Aorta (tissue), 5 donors: ENCODE measurements at places on chromosomes 12 and 14.
A peak's percentile ranks its signal among the peaks of the same experiment; 100 is the strongest.

DNA sequence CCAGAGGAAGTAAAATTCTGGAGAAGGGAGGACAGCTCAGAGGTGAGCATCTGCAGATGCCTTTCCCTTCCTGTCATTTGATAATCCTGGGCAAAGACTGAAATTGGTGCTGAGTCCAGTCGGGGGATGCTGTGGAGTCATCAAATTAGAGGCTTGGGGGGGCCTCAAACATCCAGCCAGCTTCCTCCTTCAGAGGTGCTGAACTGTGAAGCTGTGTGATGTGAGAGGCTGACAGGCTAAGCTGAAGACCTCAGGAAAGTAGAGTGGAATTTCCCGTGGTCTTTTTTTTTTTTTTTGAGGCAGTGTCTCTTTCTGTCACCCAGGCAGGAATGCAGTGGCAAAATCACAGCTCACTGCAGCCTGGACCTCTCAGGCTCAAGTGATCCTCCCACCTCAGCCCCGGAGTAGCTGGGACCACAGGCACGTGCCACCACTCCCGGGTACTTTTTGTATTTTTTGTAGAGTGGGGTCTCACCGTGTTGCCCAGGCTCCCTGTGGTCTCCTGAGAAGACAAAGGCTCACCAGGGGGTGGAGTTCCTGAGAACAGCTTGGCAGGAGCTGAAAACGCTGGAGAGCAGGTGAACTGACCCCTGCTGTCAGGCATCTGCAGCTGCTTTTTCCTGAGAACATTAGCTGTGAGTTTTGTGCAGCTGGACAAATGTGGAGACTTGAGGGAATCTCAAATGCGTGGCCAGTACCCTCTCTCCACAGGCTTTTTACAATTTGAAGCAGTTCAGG is 6.1 kb upstream of the TCL1B start:
- no peak for DNase-seq

DNA sequence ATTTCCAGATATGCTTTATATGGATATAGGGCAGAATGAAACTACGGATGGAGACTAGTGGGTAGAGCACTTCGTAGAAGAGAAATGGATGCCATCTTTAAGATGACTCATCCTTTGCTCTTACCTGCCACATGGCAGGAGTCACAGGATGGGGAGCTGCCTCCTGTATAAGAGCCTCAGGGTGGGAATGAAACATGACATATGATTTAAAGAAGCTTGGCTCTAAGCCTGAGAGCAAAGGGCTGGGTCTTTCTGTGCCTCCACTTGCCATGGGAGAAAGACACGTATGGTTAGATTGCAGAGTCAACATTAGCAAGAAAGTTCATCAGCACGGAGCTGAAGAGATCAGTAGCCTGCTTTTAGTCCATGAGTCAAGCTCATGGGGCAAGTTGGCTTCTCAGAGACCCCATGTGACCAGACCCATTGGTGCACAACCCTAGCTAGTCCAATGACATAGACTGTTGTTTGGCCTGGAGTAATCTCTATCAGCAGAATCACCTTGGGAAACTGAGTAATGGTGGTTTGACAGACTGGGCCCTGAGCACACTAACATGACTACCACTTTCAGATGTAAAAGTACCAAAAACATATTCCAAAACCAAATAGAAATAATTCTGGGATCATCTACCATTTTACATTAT is 38.1 kb upstream of the IL22 start:
- DNase-seq: no peak

DNA sequence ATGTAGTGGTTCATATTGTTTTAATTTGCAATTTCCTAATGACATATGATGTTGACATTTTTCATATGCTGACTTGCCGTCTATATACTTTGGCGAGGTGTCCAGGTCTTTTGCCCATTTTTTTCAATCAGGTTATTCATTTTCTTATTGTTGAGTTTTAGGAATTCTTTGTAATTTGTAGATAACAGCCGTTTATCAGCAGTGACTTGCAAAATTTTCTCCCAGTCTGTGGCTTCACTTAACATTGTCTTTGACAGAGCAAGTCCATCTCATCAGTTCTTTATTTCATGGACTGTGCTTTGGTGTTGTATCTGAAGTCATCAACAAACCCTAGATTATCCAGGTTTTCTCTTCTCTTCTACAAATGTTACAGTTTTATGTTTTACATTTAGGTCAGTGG is 12.6 kb upstream of the KLHDC2 start:
- no peak for DNase-seq

GRCh38 chr12:59087077-59087673 is 166.9 kb upstream of the LRIG3 start:
- no peak for DNase-seq

DNA sequence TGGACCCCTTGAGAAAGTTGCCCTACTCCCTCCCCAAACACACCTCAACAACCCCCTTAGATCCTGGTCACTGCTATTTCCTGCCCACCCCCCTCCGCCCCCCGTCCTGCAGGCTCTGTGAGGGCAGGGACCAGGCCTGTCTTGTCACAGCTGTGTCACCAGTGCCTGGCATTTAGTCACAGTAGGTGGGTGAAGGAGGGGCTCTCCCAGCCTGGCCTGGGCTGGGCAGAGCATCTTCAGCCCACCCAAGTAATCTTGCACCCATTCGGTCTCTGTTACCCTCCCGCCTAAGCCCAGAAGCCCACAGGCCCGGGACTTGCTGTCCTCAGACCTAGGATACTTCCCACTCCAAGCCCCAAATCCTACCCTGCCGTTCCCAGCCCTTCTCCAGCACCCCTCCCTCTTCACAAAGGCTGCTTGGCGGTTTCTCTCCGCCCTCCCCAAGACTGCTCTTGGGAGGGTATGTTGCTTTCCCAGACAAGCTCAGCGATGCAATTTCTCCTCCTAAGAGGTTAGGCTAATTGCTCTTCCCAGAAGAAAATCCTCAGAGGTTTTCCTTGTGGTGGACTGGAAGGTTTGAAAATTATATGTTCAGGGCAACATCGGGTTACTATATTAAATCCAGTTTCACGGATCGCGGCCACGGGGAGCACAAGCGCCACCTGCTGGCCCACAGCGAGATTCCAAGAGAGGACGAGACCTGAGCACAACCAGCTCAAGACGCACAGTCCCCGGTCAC is 50.8 kb upstream of the ZFP36L1 start:
- DNase-seq: peak; percentile 87

DNA sequence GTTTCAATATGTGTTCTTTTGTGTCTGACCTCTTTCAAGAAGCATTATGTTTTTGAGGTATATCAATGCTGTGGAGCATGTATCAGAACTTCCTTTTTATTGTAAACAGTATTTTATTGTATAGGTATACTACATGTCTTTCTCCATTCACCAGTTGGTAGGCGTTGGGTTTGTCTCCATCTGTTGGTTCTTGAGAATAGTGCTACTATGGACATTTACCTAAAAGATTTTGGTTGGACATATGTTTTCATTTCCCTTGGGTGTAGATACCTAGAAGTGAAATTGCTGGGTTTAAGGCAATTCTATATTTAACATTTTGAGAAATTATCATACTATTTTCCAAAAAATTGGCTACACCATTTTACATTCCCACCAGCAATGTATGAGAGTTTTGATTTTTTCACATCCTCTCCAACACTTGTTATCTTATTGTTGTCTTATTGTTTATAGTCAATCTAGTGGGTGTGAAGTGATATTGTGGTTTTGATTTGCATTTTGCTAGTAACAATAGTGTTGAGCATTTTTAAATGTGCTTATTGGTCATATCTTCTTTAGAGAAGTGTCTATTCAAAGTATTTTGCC is 409.2 kb downstream of the IPO8 start:
- no peak for DNase-seq

GRCh38 chr14:96126339-96126782 is 78.3 kb upstream of the BDKRB2 start:
- no peak for DNase-seq

- no peak for DNase-seq
These were observed 75.0 kb upstream of the HIF1A start for GRCh38 chr14:61620130-61620946.

- no peak for DNase-seq
These were observed 3.4 kb downstream of the LBHD2 start for GRCh38 chr14:103087343-103087835.

DNA sequence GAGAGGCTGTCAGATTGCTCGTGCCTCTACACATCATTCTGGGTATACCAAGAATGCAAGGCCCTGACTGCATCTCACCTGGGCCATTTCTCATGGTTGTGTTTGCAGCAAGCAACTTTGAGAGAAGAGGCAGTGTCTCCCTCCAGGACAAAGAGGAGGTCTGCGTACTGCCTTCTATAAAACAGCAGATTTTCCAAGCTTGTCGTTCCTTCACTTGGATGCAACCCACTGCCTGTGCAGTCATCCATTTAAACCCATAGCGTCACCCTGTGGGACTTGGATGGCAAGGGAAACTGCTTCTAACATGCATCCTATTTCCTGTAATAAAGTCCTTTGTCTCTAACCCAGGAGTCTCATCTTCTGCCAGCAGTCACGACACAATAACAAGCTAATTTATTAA is 1.3 kb downstream of the POMT2 start:
- DNase-seq: no peak

DNA sequence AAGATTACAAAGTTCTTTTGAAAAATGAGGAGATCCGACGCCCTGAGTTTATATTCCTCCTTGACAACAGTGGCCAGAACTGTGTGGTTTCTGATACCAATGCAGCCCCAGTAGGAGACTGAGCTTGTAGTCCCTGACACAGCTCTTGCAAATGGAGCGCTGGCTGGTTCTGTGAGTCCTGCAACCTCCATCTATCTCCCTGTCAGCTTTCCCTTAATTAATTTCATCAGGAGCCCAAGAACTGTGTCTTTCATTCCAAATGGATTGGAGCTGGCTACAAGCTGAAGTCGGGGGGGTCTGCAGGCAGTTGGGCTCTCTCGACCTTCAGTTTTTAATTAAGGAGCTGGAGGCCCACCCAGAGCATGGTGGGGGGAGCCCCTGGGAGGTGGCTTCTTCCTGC is 160.6 kb downstream of the ADGRD1 start:
- peak; percentile 2 for DNase-seq
